ENCODE measurements at places on chromosomes 12 and 14.

GRCh38 chr12:127728285-127728684 lies 538.7 kb upstream of the TMEM132C start:
- no peak for DNase-seq

- DNase-seq, result no peak
These were observed 5.0 kb upstream of the NEDD1 start for GRCh38 chr12:96902076-96902475.

- no peak for DNase-seq
These were observed at the start of gene DNAH10 for GRCh38 chr12:123761841-123762714. DNAH10 (plus strand) TSS chr12:123762301; CDS start chr12:123762337, 36 bp downstream.

DNA sequence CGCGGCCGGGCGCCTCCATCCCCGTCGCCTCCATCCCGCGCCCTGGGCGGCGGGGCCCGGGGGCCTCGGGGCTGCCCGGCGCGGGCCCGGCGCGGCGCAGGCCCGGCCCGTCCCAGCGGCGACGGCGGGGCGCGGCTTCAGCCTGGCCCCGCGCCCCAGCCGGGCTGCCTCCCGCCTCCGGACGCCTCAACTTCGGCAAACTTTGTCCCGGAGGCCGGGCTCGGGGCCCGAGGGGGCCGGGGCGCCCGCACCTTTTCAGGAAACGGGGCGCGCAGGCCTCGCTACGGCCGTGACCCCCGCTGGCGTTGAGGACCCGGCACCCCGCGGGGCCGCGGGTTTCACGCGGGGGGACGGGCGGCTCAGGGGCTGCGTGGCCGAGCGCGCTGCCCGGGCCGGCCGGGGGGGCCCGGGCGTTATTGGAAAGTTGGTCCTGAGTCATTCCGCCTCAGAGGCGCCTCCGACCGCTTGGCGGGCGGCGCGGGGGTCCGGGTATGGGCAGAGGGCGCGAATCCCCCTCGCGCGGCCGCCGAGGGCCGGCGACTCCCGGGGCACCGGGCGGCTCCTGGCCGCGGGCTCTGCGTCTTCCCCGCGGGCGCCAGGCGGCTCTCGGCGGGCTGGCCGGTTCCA lies 575 bp downstream of the TRAF3 start:
- no peak for DNase-seq

- DNase-seq, result no peak
These were observed 69.4 kb downstream of the MIA2 start for GRCh38 chr14:39303115-39303514.

- DNase-seq, result peak; percentile 56
These were observed 5.3 kb downstream of the NUAK1 start for GRCh38 chr12:106133136-106134087.

DNA sequence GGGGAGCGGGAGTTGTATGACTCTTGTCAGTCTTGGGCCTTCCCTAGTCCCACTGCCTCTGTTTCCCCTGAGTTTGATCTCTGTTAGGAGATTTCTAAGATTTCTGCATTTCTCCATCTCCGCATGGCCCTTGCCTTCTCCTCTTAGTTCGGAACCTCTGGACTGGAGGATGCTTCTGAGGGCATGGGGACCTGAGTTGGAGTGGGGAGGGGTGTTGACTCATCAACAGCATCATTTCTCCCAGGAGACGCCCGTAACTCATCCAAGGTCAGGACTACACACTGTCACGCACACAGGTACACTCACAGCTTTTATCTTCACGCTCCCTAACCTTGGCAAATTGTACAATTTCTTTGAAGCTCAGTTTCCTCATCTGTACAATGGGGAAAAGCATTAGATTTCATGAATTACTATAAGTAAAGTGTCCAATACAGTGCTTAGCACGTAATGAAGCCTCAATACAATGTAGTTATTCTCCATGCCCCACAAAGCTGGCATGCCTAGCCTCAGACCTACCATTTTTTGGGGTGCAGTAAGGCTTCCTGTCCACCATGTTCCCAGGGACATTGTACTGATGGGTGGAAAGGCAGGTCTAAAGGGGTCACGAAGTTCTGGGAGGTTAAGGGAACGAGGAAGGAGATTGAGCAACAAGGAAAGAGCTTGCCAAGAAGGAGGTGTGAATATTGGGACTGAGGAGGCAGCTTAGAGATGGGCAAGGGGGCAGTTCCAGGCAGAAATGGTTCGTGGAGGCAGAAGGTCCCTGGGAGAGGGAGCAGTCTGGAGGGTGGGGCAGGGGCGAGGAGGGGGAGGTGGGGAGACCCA lies 600 bp upstream of the LAG3 start:
- DNase-seq, result no peak
